SHP77 (cell line): ENCODE measurements at places on chromosomes 4 and X.

DNA sequence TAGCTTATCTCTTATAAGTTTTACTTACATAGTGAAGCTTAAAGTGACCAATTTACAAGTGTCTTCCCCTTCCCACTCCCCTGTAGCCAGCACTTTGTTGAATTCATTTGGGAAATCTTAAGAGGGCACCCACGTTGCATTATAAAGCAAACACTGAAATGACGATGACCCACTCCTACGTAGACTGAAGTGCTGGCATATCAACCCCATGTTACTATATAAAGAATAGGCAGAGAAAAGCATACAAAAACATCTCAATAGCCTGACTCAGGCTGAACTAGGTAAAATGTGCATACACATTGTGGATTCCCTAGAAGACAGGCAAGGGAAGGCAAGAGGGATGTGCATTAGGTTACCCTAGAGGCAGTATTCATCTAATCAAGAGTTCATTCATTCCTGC, 313.4 kb downstream of the TENM3 start:
- no peak for DNase-seq

DNA sequence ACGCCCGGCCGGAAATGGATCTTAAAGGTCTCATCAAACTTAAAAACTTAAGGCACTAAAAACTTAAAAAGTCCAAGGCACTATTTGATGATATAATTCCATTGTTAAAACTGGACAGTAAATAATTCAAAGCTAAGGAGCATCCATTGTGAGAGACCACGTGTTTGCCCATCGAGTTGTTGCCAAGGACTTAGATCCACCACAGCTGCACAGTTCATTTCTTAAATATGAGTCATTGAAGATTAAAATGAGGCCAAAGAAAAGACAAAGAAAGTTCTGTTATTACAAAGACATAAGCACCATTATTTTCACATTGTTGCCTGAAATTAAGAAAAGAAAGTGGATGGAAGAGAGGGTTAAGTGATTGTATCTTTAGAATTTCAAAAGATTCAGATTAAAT, 411.5 kb upstream of the FTHL17 start:
- no peak for DNase-seq

DNA sequence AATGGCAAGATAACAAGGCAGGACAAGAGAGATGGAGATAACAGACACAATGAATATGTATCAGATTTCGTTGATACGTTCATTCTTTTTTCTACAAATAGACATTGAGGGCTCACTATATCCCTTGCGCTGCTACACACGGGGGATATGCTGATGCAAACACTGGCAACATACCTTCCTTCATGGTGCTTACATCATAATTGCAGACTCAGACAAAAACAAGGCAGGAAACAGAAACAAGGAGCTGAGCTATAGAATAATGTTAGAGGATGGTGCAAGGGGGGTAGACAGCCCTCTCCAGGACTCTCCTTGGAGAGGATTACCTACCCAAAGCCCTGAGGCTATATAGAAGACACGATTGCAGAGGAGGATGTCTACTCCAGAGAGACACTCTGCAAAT, 1069.5 kb downstream of the DMD start:
- DNase-seq = no peak

DNA sequence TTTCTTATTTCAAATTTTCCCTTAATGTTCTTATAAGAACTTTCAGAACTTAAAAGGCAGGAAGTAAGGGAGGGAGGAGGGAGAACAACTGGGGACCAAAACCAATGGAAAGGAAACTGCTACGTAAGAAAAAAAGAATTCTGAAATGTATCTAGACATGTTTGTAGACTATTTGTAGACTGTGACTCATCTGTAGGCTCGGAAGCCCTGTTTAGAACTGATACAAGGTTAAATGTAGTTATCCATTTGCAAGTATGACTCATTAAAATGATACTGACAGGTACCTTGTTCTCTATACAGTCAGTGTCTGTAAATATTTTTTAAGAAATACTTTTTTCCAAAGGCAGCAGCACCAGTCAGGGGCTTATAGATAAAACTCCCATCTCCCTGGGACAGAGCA, 202.0 kb downstream of the DHX15 start:
- DNase-seq = no peak

- DNase-seq = no peak
Observed at GRCh38 chr4:117983541-117984365, 50.5 kb upstream of the NDST3 start.

DNA sequence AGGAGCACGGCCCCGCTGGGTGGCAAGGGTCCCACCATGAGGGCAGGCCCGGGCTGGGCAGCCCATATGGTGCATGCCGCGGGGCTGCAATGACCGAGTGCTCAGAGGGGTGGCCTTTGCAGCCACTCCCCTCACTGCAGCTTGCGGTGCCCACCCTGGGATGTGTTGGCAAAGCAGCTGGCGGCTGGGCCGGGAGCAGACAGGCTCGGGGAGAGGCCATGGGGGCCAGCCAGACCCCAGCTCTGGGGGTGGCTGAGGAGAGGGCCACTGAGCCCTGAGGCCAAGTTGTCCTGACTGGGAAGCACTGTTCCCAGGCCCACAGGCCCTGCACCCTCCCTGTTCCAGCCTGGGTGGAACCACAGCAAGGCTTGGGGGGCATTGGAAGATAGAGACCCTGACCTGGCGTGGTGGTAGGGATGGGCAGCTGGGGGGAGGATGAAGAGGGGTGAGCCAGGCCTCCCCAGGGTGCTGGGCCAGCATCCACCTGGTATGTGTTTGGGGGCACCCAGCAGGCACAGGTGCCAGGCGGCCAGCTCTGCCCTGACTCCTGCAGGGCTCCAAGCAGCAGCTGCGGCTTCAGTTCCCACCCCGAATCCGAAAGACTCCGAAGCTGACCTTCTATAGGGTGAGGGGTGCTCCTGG, 18.4 kb upstream of the RNF4 start:
- no peak for DNase-seq

- no peak for DNase-seq
Observed at GRCh38 chr4:105605493-105605892, 53.1 kb downstream of the ARHGEF38 start.

- no peak for DNase-seq
Observed at GRCh38 chrX:65752294-65752693, 84.8 kb downstream of the MSN start.
